ENCODE measurements at places on chromosomes 12 and 14. TPM values are rescaled to one million over a fixed set of nuclear protein-coding genes. Genes with fewer than 3 reads are reported as not detected.

The METTL1 gene
- 3.5 TPM for total RNA-seq

The C12orf50 gene
- total RNA-seq, result under 0.01 TPM

The CCDC38 gene
- not detected for total RNA-seq

The FAM186B gene
- 0.51 TPM for total RNA-seq

The VRTN gene
- total RNA-seq, result not detected

The NEDD8 gene
- total RNA-seq, result 145 TPM

The FGD4 gene
- 2.3 TPM for total RNA-seq

The KRT4 gene
- total RNA-seq, result under 0.01 TPM

The WDHD1 gene
- total RNA-seq, result 8.6 TPM

The GALNT8 gene
- under 0.01 TPM for total RNA-seq

DNA sequence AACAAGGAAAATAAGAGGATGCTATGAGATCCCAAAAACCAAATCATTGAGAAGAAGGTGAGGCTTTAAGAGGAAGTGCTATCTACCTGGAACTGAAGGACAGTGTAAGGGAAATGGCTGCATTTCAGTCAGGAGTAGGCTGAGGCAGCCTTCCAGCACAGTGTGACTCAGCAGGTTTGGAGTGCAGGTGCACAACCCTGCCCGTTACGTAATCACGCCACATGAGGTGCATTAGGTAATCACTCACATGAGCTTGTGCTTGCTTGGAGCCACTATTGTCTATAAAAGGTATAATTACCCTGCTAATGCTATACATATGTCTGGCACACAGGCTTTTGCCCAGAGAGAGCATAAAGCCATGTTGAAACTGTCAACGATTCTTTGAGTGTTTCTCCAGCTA is 74.9 kb downstream of the DIO2 start:
- no peak for DNase-seq

DNA sequence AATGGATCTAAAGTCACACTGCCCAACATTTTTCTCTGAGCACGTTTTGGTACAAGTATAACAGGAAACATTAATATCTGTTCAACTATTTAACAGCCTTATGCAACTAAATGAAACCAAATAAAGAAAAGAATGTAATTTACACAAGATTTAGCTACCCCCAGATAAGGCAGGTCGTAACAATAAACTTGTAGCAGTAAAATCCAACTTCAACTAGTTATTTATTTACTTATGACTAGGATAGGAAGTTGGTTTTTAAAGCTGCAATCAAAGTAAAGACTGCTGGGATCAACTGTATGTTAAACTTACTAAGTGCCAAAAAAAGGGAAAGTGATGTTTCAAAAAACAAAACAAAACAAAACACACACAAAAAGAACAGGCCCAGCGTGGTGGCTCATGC is 30.9 kb downstream of the FERMT2 start:
- DNase-seq, result peak; percentile 61

GRCh38 chr12:68236421-68237059 is 10.9 kb upstream of the IL26 start:
- no peak for DNase-seq

DNA sequence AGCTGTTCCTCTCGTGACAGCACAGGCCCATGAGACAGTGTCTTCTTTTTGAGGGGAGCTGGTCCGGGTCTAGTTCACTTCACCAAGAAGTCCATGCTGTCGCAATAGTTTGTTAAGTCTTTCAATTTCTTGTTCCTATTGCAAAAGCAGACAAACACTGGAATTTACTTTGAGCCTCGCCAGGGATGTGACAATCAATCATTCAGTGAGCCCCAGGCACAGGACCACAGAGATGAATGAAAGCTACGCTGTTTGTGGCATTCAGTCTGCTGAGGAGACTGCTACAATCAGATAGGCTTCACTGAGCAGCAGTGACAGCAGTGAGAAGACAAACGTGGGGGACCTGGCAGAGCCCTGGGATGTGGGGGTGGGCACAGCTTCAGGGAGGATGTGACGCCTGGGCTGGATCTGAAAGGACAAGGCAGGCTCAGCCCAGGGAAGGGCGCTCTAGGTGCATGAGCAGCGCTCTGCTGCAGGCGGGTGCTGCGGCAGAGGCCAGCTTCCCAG is 35.5 kb downstream of the TCTN1 start:
- no peak for DNase-seq

- DNase-seq, result no peak
These were observed 359.8 kb downstream of the ATP23 start for GRCh38 chr12:58301038-58301729.

GRCh38 chr14:96091941-96092411 is 52.8 kb downstream of the C14orf132 start:
- DNase-seq, result peak; percentile 71

GRCh38 chr14:98964171-98964570 is 307.8 kb downstream of the BCL11B start:
- DNase-seq, result no peak

GRCh38 chr12:132143336-132144071 is 615 bp downstream of the DDX51 start:
- no peak for DNase-seq

DNA sequence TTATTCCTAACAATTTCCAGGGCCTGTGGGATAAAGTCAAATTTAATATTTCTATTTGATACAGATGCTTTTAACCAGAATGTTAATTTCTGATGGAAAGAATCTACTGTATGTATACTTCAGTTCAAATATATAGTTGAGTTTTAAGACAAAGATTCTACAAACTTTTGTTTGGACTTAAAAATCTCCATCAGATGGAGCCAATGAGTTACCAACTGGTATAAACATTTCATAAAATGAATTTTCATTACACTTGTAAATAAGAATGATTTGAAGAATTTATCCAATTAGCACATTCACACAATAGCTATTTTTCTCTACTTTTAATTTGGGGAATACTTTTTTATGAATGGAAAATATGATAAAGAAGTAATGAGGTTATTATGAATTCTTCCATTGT is 425.2 kb upstream of the MIS18BP1 start:
- DNase-seq, result no peak

DNA sequence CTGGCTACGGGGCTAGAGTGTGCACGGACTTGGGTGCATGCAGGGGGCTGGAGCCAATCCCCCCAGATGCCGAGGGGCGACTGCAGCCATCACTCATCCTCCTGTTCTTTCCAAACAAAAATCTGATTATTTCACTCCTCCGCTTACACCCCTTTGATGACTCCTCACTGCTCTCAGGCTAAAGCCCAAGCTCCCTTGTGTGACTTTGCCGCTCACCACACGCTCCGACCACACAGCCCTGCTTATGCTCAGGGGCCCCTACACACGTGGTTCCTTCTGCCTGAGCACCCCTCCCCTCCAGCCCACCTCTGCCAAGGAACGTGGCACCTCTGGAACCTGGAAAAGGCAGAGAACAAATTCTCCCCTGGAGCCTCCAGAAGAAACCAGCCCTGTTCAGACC is 13.7 kb downstream of the CHFR start:
- no peak for DNase-seq

GRCh38 chr12:92597997-92598396 is 104.8 kb upstream of the PLEKHG7 start:
- peak; percentile 79 for DNase-seq

GRCh38 chr12:44465139-44465538 is 411.0 kb downstream of the NELL2 start:
- DNase-seq, result no peak

GRCh38 chr12:111425655-111426054 is 19.9 kb downstream of the SH2B3 start:
- DNase-seq, result peak; percentile 39

DNA sequence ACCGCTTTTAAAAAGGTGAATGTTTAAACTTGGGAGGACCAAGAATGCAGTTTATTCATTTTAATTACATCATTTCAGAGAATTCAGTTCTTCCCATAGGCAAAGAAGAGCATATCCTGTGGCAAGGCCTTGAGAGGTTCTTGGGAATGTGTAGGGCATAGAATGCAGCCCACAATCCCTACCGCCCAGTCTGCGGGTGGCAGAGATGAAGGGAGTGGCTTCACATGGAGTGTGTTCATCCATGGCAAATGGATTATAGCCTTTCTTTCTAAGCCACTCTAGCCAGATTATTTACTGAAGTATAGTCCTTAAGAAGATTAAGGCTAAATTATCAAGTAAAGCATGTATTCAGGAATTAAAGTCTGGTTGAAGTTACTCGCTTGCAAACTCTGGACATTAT is 97.4 kb downstream of the TSPAN8 start:
- no peak for DNase-seq

DNA sequence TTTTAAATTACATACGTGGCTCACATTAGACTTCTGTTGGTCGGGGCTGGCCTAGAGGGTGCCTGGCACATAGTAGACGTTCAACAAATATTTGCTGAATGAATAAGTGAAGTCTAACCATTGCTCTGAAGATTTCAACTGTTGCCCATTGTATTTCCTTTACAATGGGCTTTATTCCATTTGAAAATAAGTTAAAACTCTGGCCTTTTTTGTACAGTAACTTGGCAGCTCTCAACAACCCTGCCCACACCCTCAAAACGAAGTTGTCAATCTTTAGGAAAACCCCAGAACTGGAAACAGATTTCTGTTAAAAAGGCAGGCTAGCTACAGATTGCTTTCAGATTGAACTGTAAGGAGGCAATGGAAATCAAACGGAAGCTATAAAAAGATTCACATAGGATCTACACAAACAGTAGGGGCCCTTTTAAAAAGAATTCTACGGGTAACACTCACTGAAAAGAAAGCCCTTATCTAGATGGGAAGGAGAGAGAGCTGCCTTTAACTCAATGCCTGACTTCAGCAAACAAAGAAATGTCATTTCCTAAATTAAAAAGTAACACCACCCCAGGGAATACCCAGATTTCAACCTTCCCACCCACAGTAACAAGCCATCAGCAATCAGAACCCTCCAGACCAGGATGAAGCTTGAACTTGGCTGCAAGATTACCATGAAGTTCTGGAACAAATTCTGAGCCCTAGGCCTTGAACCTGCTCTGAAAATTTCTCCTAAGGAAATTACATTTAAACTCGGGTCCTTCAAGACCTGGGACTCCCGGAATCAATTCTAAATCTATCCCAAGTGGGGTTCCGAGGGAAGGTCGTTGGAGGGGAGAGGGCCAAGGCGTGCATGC is 1.4 kb downstream of the WSB2 start:
- peak; percentile 82 for DNase-seq

DNA sequence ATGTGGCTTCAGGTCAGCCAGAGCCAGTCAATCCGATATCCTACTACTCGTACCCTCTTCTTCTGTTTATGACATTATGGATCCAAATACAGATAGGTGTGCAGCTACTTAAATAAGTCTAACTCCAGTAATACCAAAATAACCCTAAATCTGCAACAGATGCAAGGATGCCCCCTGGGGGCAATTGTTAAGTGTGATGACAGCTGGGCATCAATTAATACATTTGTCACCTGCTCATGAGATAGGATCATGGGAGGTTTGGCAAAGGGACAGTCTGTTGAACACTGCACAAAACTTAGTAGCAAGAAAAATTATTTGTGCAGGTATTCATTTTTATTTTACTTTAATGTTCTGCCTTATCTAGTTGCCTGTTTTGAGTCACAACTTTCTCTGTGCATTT is 83.2 kb downstream of the SLC38A6 start:
- DNase-seq, result no peak

DNA sequence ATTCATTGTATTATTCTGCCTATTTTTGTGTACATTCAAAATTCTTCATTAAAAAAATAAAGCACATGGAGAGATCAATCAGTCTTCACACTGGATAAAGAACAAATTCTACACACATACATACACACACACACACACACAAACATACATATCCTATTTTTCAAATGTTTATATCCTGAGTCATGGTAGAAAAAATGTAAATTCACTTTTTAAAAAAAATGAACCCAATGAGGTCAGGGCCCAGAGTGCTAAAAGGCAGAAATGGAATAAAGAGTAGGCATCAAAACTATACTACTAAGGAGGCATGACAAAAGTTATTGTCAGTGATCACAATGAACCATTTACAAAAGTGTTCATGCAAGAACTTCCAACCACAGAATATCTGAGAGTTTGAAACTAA is 17.3 kb downstream of the GALC start:
- peak; percentile 47 for DNase-seq

- no peak for DNase-seq
These were observed 14.7 kb upstream of the MSRB3 start for GRCh38 chr12:65263777-65264176.

DNA sequence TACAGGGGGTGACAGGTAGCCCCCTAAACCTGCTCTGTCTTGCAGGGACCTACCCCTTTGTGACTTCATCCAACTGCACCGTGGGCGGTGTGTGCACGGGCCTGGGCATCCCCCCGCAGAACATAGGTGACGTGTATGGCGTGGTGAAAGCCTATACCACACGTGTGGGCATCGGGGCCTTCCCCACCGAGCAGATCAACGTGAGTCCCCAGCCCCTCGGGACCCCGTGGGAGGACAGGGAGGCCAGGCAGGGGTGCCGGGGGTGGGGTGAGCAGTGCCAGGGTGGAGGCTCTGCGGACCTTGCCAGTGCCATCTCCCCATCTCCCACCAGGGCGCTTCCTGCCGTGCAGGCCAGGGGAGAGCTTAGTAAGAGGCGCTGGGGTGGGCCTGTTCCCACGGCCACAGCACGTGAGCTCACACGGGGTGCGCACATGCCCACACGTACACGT is 11.1 kb upstream of the SIVA1 start:
- no peak for DNase-seq

DNA sequence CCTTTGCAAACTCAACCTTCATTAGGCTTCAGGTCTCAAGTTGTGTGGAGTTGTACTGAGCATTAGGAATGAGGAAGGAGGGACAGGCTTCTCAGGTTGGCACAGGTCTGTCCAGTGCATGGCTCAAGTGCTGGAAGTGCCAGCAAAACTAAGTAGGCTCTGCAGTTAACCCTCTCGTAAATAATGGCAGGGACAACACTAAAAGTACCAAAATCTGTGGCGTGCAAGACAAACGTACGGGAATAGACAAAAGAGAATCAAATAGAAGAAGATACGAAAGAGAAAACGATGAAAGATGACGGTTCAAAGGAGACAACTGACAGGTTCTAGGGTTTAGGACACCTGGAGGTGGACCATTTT is 612 bp downstream of the TRAPPC6B start:
- peak; percentile 15 for DNase-seq

DNA sequence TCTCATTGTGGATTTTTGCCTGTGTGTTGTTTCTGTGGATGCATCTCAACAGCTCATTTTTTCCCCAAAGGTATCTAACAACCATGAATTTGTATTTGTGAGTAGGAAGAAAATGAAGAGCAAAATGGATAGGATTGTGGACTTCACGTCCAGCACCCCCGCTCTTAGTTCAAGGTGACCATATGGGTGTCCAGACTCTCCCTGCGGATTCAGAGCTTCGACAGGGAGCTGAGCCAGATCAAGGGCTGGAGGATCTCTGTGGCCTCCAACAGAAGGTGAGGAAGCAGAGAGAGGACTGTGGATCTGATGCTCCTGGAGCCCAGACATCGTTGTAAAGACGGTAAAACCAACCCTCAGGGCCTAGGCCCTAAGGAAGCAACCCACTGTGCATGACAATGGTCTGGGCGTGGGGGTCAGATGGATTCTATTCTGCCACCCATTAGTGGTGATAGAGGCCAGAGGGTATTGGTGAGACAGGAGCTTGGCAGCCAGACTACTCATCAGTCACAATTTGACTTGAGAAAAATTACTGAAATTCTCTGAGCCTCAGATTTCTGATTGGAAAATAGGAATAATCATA is 659.7 kb upstream of the TMEM132C start:
- no peak for DNase-seq

All from fibroblast of lung (primary cell).